Activated CD8-positive, alpha-beta memory T cell treated with anti-CD3 and anti-CD28 coated beads, Interleukin-2, amount 50 U/mL, for 48 hours (primary cell): ENCODE measurements at places on chromosomes 11 and 22.

GRCh38 chr22:40757071-40757470 lies 62.1 kb downstream of the SLC25A17 start:
- DNase-seq = no peak

DNA sequence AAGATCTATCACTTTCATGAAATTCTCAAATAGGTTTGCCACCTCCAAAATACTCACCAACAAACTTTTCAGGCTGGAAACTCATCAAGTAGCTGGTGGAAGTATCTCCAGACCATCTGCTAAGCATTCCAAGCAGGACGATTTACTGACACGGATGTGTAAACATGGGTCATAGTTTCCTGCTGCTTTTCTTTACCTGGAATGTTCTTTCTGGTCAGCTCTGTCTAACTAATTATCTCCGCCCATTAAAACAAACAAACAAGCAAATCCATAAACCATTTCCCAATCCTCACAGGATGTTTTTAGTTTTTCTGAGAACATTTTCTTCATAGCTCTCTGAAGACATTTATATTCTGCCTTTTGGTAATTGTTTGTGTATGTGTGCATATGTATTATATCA lies 397.0 kb downstream of the METTL15 start:
- no peak for DNase-seq

GRCh38 chr11:30281476-30282288 lies 41.2 kb upstream of the ARL14EP start:
- DNase-seq = peak; percentile 50

DNA sequence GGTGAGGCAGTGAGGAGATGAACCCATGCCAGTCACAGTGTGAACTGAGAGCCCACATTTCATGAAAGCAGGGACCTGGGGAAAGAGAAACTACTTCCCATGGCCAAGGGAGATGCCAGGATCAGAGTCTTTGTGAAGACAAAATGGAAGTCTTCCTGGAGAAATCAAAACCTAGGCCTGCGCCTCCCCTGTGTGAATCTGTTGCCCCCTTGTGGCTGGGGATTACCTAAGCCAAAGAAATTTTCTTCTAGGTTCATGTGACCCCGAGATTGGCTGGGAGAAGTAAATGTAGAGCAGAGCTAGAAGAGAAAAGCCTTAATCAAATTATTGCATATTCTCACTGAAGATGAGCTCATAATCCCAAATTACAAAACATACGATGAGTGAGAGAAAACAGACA lies 1075.3 kb downstream of the TBC1D22A start:
- no peak for DNase-seq

DNA sequence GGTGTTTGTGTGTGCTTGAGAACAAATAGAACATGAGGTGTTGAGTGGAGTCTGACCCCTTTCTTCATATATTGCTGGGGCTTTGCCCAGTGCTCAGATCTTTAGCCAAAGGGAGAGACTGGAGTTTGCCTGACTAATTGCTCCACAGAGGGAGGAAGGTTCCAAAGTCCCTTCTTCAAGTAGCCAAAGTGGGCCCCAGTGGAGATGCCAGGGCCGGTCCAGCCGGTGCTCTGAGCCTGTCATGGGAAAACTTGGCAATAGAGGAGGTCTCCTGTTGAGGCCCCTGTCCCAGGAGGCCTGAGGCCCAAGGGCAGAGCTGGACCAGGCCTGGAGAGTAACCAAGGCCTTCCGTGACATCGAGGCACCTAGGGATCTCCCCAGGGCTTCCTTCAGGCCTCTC lies 112.3 kb downstream of the DSCAML1 start:
- DNase-seq = no peak

- DNase-seq = no peak
Measured at GRCh38 chr11:39239553-39239952, 2219.9 kb downstream of the LRRC4C start.

- DNase-seq = peak; percentile 13
Measured at GRCh38 chr11:134598368-134598767, 186.3 kb upstream of the B3GAT1 start.

GRCh38 chr11:5257296-5257695 lies 2.7 kb upstream of the HBG2 start:
- no peak for DNase-seq

- no peak for DNase-seq
Measured at GRCh38 chr11:107252429-107253161, 205.0 kb downstream of the CWF19L2 start.

- no peak for DNase-seq
Measured at GRCh38 chr11:68550485-68550817, 89.9 kb downstream of the PPP6R3 start.

DNA sequence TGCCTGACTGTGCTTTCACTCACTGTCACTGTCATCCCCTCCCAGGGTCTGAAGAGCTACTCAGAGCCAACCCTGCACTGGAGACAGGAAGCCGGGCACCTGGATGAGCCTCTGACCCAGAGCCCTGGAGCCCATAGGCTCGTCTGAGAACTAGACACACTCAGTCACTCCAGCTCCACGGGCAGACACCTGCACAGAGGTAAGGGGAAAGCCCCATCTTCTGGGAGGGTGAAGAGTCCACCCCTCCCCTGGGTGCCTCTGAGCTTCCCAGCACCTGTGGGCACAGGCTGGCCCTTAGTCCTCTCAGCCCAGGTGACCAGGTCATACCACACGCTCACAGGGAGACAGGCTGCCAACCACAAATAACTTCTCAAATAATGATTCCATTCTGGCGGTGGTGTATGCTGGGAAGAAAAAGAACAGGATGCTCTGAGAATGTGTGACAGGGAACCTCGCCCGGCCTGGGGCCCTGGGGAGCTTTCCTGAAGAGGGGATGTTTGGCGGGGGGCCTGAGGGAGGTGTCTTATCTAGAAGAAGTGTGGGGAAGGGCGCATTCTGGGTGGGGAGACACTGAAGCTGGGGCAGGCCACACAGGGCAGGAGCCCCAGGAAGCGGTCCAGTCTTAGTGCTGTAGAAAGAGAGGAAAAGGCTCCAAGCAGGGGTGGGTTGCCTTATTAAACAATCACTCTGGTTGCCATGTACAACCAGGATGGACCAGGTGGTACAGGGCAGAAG lies 5.3 kb downstream of the CCDC157 start:
- DNase-seq = no peak

DNA sequence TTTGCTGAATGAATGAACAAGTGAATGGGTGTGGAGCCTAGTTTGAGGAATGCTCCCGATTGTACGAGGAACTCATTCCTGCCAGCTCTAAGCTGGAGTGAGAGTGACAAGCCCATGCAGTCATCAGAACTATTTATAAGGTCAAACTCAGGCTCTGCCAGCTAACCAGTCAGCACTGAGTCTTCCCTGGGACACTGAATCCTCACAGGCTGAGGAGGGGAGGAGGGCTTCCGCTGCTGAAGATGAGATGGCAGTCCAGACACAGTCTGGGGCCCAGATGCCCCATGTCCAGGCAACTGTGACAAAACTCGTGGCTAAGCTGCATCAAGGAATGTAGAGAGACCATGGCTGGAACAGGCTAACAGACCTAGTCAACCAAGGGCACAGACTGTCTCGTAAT lies 4.0 kb downstream of the LRP4 start:
- DNase-seq = no peak

GRCh38 chr11:125156346-125157117 lies 8.0 kb upstream of the PKNOX2 start:
- DNase-seq = no peak

GRCh38 chr22:20131859-20132685 lies 468 bp downstream of the ZDHHC8 start:
- no peak for DNase-seq

GRCh38 chr11:72036687-72037086 lies 38.0 kb downstream of the IL18BP start:
- DNase-seq = peak; percentile 30

GRCh38 chr11:114257621-114258558 lies 38.3 kb upstream of the NNMT start:
- DNase-seq = no peak

GRCh38 chr11:46874586-46874985 lies 28.5 kb upstream of the CKAP5 start:
- DNase-seq = no peak

DNA sequence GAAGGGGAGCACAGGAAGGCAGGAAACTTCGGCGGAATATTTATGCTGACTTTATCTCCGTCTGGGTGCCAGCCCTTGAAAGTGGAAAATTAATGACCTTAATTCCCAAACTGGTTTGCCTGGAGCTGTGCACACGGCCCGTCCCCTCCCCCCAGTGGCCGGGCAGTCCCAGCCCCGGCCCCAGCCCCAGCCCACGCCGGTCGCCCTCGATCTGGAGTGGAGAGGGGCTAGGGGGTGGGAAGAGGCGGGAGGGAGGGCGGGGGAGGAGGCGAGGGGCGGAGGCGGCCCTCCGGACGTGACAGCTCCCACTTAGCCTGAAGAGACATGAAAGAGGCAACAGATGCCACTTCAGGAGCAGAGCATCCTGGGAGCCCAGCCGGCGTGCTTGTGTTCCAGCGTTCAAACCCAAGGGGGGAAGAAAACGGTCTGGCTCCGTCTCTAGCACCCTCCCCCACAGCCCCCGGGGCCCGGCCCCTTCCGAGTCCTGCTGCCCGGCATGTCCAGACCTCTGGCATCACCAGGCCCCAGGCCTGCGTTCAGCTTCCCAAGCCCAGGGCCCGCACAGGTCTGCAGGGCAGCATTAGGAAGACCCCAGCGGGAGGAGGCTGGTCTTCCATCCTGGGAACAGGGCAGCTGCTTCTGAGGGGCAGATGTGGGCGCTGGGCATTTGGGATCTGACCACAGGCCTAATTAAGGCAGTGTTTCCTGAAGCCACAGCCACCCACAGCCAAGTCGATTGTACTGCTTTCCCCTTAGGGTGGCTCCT lies 20.0 kb upstream of the LMO1 start:
- peak; percentile 46 for DNase-seq

DNA sequence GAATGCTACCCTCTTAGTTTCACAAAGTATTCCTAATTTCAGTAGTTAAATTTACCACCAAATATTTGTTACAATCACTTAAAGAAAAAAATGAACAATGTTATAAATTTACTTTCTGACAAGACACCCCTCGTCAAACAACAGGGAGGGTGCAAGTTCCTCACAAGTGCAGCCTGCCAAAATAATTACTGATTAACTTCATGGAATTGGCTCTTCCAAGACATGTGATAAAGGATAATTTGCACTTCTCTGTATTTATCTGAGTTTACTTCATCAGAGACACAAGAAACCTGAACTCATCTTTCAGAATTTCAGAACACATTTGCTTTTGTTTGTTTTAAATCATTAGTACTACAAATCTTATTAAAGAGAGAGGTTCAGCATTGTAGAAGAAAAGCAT lies 66.5 kb downstream of the LARGE2 start:
- DNase-seq = no peak

DNA sequence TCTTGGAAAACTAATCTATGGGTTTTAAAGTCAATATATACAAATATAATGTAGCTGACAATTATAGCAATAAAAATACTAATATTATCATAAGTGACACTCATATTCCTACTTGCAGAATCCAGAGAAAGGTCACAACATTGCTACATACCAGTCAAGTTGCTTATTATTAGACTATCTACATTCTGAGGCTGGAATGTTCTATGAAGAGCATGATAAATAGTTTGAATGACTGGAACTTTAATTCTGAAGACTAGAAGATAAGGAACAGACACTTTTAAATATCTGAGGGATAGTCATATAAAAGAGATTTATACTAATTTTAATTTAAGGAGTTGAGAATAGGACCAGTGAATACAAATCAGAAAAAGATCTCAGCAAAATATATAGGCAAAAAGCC lies 146.0 kb downstream of the GUCY1A2 start:
- DNase-seq = no peak

GRCh38 chr11:73164803-73165540 lies 22.9 kb upstream of the FCHSD2 start:
- DNase-seq = no peak

DNA sequence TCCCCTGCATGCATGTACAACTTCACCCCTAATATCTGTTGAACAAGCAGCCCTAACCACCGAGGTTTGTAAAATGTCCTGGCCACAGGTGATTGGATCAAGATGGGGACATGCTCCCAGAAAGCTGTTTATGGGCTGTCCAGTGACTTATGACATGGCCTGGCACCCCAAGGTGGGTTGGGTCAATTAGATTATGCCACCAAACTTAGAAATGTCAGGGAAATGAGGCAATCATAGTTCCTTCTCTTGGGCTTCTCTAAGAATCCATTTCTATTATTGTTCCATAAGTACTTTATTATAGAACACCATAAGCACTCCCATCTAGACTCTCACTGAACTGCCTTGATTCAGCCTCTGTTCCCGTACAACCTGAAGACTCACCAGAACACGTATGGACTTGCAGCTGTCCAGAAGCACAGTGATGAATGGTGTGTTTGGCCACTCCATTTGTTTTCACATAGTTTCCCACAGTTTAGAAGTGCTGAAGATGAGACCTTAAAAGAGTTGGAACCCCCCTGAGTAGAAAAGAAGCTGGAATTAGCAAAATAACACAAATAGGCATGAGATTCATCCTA lies 45.5 kb upstream of the OLFML1 start:
- no peak for DNase-seq

- no peak for DNase-seq
Measured at GRCh38 chr11:99952816-99953215, 734.3 kb upstream of the ARHGAP42 start.

GRCh38 chr22:34416022-34416860 lies 496.0 kb upstream of the LARGE1 start:
- no peak for DNase-seq

GRCh38 chr11:86805873-86806310 lies 5.5 kb downstream of the PRSS23 start:
- no peak for DNase-seq

DNA sequence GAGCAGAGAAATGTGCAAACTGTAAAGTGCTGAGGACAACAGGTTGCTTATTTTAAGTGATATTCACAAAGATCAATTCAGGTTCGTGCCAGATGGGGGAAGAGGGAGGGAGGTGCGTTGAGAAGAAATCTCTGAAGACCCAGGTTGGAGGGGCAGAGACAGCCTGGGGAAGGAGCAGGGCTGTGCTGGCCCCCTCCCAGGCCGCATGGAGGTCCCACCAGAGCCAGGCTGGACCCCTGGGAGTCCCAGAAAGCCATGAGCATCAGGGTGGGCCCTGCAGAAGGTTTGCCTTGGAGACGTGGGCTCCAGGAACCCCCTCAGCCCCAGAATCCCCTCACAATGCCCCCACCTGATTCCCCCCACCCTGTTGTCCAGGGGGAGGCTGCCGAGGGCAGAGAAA lies 47.4 kb downstream of the IGLL1 start:
- DNase-seq = no peak

DNA sequence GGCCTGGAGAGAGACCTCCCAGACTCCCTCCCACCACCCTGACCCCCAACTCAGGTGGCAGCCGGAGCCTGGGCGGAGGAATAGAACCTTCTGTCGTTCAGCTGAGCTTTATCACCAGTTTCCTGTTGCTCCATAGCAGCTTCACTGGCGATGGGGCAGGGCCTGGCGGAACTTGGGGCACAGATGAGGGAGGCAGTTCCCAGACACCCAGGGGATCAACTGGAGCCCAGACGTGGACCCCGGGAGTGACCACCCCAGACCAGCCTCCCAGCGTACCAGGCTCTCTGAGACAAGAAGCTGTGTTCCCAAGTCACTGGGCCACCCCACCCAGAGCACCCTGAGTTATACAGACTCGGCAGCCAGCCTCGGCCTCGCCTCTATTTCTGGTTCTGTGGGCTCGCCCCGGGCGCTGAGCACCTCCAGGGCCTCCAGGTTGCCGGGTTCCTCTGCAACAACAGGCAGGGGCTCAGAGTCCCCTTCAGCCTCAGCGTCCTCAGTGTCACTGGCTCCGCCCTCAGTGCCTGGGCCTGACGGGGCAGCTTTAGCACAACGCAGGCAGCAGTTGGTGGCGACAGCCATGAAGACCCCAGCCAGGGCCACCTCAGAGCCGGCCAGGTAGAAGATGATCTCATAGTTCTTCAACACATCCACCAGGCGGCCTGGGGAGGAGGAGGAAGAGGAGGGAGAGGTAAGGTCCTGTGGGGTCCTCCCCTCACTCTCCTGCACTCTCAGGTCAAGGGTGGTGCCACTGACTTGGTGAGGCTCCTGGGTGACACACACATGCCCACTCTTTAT lies 5.7 kb downstream of the SLC16A8 start:
- no peak for DNase-seq
